Neural cell (in vitro differentiated cells): ENCODE measurements at places on chromosomes 6 and 20. TPM values are rescaled to one million over a fixed set of nuclear protein-coding genes. Genes with fewer than 3 reads are reported as not detected.

NKX2-4 gene
- polyA plus RNA-seq: not detected in 2 replicates

SLC22A3 gene
- 0.10 TPM in 1 of 2 replicates, not detected in the other for polyA plus RNA-seq

SMOC2 gene
- 0.50 and 1.2 TPM in 2 replicates for polyA plus RNA-seq

CLDN20 gene
- polyA plus RNA-seq: 1.2 TPM in 1 of 2 replicates, not detected in the other

PRDM13 gene
- not detected in 2 replicates for polyA plus RNA-seq

PRPH2 gene
- polyA plus RNA-seq: not detected in 2 replicates

RNF144B gene
- 0.14 and 0.15 TPM in 2 replicates for polyA plus RNA-seq

CAP2 gene
- 11.8 and 13.4 TPM in 2 replicates for polyA plus RNA-seq

TRIM15 gene
- polyA plus RNA-seq: not detected in 2 replicates

BTNL2 gene
- not detected in 2 replicates for polyA plus RNA-seq

HMGCLL1 gene
- polyA plus RNA-seq: 54.2 and 59.7 TPM in 2 replicates

EYS gene
- polyA plus RNA-seq: 0.38 and 1.0 TPM in 2 replicates

LAMA2 gene
- 0.12 and 2.5 TPM in 2 replicates for polyA plus RNA-seq

KIF6 gene
- polyA plus RNA-seq: 0.06 and 2.1 TPM in 2 replicates

SNAP91 gene
- polyA plus RNA-seq: 88.6 and 94.1 TPM in 2 replicates

CDSN gene
- not detected in 2 replicates for polyA plus RNA-seq

GLP1R gene
- 0.06 TPM in 1 of 2 replicates, not detected in the other for polyA plus RNA-seq

IL17A gene
- not detected in 2 replicates for polyA plus RNA-seq

NCOA6 gene
- 10.8 and 13.0 TPM in 2 replicates for polyA plus RNA-seq

HTR1E gene
- 0.22 and 0.25 TPM in 2 replicates for polyA plus RNA-seq

PYGB gene
- polyA plus RNA-seq: 70.5 and 77.9 TPM in 2 replicates

PSMG4 gene
- 52.0 and 53.8 TPM in 2 replicates for polyA plus RNA-seq

TMEM14C gene
- 106 and 124 TPM in 2 replicates for polyA plus RNA-seq

PHACTR1 gene
- 4.8 and 7.8 TPM in 2 replicates for polyA plus RNA-seq

CGA gene
- polyA plus RNA-seq: not detected in 2 replicates

HRH3 gene
- polyA plus RNA-seq: 1.7 and 2.8 TPM in 2 replicates

FAM83D gene
- polyA plus RNA-seq: 0.48 and 2.4 TPM in 2 replicates

RIMS1 gene
- polyA plus RNA-seq: 17.8 and 21.7 TPM in 2 replicates

RWDD2A gene
- polyA plus RNA-seq: 6.3 and 6.6 TPM in 2 replicates

PI16 gene
- 0.56 TPM in 1 of 2 replicates, not detected in the other for polyA plus RNA-seq

VTA1 gene
- polyA plus RNA-seq: 126 and 136 TPM in 2 replicates
